Myocyte (in vitro differentiated cells): ENCODE measurements at places on chromosomes 6 and 20. TPM values are rescaled to one million over a fixed set of nuclear protein-coding genes. Genes with fewer than 3 reads are reported as not detected.
A peak's percentile ranks its signal among the peaks of the same experiment; 100 is the strongest.

The TINAG gene
- 0.72 TPM in 1 of 2 replicates, not detected in the other for total RNA-seq

GRCh38 chr20:46377518-46377917, 28.9 kb downstream of the ELMO2 start:
- no peak for DNase-seq

The SLC22A7 gene
- total RNA-seq, result not detected in 2 replicates

DNA sequence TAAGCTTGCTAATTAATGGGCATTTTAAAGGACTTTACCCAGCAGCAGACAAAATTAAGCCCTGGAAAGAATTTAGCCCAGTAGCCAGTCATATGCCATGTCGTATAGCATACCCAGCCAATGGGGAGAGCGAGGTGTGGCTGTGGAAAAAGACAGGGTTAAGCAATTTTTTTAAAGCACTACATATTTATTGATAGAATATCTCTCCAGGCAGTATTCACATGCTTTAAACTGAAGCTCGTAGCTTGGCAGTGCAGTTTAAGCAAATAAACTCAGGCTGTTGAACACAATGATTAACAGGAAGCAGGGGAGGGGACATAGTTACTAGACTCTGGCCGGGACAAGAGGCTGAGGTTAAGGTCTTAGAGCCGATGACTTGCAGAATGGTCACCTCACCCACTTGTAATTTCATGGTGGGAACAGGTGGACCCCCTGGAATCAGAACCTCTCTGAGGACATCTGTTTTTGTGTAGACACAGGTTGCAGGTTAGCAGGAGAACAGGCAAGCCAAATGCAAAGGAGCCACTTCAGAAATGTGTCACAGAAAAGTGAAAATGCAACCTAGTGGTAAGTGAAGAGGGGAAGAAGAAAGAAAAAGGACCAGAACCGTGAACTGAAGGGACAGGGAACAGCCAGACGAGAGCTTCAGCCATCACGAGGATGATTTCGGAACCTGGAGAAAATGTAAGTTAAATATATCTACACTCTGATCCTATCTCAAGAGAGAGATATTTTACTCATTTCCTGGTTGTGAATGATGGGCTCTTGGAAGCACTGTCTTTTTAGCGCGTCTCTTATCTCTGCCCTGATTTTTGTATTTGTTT, 7.2 kb downstream of the GCNT2 start:
- no peak for DNase-seq

The NFS1 gene
- 34.3 and 37.1 TPM in 2 replicates for total RNA-seq

The XKR7 gene
- total RNA-seq, result not detected in 2 replicates

The GMNN gene
- 7.5 and 12.1 TPM in 2 replicates for total RNA-seq

The TRERF1 gene
- total RNA-seq, result 1.6 and 1.8 TPM in 2 replicates

The ELOVL5 gene
- 29.7 and 50.8 TPM in 2 replicates for total RNA-seq

The TUBB1 gene
- total RNA-seq, result not detected in 2 replicates

DNA sequence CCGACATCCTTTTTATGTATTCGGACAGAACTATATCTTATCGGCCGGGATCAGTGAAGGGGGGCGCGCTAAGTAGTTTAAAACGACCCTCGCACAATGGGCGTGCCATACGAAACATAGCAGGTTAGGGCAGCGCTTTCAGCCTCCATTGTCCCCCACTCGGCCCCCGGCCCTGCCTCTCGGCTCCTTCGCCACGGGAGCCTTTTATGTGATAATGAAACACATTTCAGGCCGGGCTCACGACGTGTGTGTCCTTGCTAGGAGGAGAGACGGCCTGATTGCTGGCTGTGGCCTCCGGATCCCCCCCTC, 5.3 kb downstream of the FOXA2 start:
- DNase-seq, result no peak

DNA sequence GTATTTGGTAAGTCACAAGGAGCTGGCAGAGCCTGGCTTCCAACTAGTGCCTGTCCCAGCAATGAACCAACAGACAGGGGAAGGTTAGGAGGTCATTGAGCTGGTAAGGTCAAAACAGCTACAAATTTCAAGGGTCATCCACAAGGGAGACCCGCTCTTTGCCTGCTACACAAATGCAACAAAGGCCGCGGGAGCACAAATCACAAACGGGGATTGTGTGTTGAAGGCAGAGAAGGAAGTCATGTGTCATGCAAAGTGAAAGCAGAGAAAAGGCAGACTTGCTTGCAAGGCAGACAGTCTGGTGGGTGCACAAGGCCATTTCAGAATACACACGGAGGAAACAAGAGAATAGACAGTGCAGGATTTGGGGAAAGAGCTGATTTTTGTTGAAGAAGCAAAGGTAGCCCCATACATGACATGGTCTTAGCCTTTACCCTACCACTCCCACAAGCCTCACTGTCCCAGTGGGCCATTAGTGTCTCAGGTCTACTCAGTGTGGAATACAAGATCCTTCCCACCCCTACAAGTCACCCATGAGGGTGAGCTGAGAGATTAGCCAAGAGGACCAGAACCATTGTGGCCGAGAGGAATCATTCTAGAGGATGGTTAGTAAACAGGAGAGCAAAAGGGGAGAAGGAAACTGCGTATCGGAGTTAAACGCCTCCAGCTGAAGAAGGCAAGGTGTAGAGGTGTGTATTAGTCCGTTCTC, 18.1 kb upstream of the SAMHD1 start:
- no peak for DNase-seq

GRCh38 chr20:13839421-13840092, 54.7 kb downstream of the NDUFAF5 start:
- peak; percentile 95 for DNase-seq

GRCh38 chr6:4301871-4302270, 166.5 kb upstream of the ECI2 start:
- no peak for DNase-seq

DNA sequence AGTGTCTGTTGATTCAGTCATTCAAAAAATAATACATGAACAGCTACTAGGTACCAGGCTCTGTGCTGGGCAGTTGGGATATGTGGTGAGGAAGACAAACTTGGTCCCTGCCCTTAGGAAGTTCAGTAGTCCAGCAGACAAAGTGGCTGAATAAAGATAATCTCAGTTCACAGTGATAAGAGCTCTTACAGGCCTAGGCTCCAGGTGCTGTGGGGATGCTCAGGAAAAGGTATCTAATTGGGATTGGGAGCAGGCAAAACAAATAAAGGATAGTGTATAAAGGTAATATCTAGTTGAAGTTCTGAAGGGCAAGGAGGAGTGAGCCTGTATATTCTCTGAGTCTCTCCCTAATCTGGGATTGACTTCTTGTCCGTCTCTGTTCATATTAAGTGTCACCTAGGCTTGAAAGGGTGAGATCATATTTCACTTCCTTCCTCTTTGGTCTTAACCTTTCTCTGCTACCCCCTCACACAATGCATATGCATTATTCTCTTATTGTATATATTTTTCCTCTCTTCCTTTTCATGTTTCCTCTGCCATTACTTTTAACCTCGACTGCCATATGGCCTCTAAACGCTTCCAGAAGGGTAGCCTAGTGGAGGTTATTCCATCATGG, 13.5 kb downstream of the PTPN1 start:
- no peak for DNase-seq

GRCh38 chr20:62171245-62171644, 11.6 kb upstream of the MTG2 start:
- no peak for DNase-seq

The COL12A1 gene
- total RNA-seq, result 14.6 and 17.7 TPM in 2 replicates

DNA sequence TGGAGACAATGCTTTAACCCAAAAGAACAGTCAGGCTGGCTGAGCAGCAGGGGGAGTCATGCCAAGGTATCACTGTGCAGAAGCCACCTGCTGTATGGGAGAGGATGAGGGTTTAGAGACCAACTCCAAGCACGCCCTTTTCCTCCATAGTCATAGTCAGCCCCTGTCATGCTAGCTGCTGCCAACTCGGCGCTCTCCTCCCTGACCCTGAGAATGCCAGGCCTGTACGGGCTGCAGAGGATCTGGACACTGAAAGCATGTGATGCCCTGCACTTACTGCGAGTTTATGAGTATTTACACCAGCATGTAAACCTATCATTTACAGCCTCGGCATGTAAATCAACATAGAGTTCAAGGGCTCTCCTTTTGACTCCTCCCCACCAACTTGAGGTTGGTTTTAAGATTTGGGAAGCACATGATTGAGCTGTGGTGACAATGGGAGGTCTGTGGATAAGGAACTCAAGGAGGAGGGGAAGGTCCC, 11.7 kb upstream of the SCUBE3 start:
- no peak for DNase-seq

DNA sequence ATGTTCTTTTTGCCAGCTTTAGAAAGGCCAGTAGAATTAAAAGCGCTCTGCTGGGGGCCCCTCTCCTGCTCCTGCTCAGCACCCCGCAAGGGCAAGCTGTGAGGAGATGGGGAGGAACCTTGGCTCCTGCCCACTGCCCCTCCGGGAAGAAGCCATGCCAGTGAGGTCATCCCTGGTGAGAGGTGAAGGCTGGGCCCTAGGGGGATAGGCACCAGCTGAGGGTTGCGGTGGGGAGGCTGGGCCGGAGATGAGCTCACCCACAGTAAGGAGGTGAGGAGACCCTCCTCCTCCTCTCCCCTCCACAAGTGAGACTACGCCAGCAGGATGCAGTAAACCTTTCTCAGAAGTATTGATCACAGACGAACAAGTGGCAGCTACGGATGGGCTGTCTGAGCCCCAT, 32.1 kb downstream of the LRFN2 start:
- DNase-seq, result no peak

DNA sequence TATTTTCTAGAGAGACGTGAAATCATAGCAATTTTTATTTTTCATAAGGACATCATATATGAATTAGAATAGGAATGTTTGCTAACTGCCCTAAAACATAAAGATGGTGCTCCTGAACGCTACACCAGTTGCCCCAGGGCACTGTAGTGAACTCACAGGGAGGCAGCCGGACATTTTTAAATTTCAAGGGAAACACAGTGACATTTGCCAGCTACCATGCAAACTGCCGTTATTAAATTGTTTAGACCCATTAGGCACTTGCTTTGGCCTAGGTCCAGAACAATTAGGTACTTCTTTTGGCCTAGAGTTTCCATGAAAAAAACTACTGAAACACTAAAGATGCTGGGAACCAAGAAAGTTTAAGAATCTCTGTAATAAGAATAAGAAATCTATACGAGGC, 24.9 kb upstream of the CFAP206 start:
- DNase-seq, result no peak
